ENCODE measurements at places on chromosomes 4 and X.

DNA sequence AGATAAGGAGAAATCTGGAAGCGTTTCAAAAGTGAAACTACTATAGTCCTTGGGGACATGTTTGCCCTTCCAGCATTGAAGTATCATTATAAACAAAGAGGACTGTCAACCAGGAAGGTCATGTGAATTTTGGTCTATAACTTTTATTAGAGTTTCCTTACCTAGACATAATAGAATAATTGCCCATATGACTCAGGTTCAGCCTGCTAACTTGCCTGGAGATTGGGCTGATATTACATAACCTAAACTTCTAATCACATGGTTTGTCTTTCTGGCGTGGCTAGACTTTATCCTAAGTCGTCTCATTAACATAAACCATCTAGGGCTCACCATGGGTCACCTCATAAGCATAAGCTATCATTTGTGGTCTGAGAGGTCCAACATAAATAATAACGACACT is 775.9 kb downstream of the CENPC start:
- DNase-seq: no peak

GRCh38 chr4:13445841-13446790 is 38.0 kb downstream of the RAB28 start:
- no peak for DNase-seq

GRCh38 chrX:148938348-148938747 is 437.9 kb downstream of the AFF2 start:
- no peak for DNase-seq

- peak; percentile 22 for DNase-seq
Measured at GRCh38 chr4:153432965-153433753, 33.0 kb upstream of the TMEM131L start.

DNA sequence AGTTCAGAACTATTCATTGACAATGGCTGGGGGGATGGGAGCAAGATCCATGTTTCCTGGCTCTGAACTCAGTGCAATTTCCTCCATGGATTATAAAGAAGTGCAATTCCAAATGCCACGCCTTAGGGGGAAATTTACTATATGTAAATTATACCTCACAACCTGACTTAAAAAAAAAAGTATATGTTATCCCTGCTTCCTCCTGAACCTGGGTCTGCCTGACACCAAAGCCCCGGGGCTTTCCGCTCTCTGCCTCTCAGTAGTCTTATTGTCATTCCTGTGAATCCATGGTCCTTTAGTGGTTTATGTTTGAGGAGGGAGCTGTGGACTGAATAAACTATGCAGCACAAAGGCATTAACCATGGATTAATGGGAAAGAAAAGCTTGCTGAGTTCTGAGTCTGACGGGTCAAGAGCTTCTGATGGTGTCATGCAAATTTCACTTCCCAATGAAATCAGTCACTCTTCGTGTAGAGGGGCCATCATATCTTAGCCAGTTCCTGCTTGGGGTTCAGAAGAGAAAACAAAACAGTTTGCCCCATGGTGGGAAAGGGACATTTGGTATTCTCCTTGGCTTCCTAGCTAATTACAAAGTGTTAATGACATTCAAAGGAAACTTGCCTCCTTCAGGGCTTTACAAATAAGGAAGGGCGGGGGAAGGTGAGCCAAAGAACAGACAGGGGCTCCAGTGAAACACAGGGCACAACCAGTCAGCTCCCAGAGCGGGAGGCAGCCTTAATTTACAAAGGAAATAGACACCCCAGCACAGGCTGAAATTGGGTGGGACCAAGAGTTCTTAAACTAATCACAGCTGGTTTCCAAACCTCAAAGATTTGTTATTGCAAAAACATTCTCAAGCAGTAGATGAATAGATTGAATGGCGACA is 14.3 kb downstream of the FAM9C start:
- no peak for DNase-seq

- no peak for DNase-seq
Measured at GRCh38 chr4:7241597-7242125, 49.3 kb downstream of the SORCS2 start.

DNA sequence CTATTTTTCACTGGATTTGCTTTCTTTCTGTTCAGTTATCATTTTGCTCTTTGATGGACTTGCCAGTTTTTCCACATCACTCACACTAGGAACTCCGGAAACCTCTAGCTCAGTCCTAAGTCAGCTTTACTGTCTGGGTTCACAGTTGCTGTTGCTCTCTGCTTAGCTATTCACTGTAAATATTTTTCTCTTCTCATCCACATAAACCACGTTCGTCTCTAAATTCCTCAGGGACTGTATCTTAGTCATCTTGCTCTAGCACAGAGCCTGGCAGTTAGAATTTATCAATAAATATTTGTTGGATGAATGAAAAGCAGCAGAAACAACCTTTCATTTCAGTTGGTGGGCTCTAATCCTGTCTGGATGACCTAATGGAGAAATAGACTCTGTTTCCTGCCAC is 119.4 kb upstream of the DMD start:
- no peak for DNase-seq

- DNase-seq: no peak
Measured at GRCh38 chr4:76055016-76055415, 19.1 kb upstream of the CXCL11 start.

DNA sequence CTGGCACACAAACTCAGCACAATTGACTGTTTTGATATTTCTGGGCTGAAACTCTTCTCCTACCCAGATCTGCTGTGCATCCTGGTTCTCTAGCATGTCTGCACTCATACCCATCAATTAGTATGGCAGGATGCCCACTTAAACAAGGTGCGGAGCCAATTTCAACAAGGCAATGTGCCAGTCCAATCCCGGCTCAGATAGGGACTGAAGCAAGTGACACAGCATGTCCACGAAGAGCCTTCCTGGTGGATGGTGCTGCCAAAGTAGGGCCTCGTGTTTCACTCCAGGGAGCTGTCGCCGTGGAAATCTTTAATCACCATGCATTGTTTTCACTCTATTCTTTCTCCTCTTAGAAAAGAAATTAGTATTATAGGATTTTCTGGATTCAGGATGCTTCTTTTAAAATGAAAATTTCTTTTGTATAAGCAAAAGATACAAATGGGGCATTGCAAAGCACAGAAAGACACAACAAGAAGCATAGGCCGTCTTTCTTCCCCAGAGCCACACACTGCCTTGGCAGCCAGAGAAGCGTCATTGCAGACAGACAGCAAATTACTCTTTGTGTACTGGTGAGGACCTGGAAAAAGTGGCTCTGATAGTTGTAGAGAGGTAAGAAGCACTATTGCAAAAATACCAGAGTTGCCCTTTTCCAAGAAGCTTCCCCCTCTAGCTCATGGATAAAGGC is 40.6 kb upstream of the LSM6 start:
- no peak for DNase-seq

DNA sequence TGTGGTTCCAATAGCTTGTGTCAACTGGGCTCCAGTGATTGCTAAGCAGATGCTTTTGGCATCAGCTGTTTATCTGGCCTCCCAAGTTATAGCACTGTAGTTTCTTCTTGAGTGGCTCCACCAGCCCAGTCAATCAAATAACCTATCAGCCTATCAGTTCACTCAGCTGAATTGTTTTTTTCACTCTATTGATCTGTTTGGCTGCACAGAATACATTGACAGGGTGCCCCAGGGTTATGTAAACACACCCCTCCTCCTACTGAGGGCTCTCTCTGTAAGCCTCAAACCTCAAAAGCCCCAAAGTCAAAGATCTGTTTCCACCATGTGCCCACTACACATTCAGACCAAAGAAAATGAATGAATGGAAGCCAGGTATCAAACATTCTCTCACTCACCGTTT is 214.0 kb downstream of the HS6ST2 start:
- no peak for DNase-seq

DNA sequence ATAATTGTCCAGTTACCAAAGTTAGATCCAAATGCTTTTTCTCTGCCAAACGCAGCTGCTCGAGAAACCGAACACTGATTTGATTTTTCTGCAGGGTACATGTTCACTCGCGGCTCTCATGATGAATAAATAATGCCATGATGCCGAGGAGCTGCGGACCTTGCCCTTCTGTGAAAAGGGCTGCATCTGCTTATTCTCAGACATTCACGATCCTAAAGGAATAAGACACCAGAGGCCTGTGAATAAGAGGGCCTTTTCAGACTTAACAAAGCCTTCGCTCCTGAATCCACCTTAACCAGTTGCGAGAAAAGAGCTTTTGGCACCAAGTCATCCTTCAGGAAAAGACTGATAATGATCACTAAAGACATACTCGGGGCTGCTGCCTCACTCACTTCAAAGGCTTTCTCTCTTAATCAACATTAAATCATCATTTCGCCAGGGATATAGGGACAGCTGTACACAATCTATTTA is 147.5 kb downstream of the FBXO8 start:
- no peak for DNase-seq

- DNase-seq: no peak
Measured at GRCh38 chr4:89889289-89889688, 5.4 kb upstream of the MMRN1 start.
